ENCODE measurements at places on chromosomes 12 and 14. TPM values are rescaled to one million over a fixed set of nuclear protein-coding genes. Genes with fewer than 3 reads are reported as not detected.

GRCh38 chr12:24446287-24446686 is 496.8 kb upstream of the SOX5 start:
- DNase-seq = no peak

Gene PIWIL1
- polyA plus RNA-seq = 1.1 TPM

- DNase-seq = no peak
Measured at GRCh38 chr12:71601546-71601945, 62.1 kb downstream of the ZFC3H1 start.

DNA sequence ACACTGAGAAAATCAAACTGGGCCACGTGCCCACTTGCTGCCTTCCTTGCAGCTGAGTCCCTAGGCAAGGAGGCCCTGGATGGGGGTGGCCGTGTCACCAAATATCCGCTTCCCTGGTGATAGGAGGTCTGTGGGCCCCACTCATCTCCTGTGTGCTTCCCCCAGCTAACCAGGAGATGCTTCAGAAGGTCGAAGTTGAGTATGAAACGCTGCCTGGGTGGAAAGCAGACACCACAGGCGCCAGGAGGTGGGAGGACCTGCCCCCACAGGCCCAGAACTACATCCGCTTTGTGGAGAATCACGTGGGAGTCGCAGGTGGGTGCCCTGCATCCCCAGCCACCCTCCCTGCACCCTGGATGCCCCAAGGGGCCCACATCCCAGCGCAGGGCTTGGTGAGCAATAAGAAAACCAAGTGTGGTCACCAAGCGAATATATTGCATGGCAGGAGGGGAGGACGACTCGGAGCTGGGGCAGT is 6.8 kb upstream of the SIVA1 start:
- DNase-seq = no peak

DNA sequence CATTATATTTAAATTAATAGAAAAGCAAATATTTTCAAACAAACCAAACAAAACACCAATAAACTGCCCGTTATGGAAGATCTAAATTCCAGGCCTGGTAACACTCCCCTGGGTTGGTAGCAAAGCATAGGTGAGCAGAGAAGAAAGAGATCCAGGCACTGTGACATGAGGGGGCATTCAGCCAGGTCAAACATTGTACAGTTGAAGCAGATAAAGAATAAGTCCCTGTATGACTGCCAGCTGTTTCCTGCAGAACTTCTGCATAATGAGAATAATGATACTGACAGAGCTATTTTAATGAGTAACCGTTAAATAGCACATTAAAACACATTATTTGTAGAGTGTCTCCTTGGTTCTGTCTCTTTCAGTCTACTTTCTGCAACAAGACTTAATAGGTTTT is 35.4 kb downstream of the SLC38A1 start:
- no peak for DNase-seq

DNA sequence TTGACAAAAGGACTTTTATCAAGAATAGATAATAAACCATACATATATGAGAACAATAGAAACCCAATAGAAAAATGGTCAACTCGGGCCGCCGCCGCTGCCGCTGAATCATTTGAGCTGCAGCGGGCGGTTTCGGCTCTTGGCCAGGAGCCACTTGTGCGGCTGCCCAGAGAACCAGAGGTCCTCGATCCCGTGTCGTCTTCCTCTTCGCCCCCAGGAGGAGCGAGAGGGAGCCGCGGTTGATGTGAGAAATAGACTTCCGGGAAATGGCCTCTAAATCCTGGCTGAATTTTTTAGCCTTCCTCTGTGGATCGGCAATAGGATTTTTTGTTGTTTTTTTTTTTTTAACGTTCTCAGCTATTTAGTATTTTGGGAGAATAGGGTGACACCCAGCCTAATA is 44.8 kb downstream of the CPSF6 start:
- DNase-seq = peak; percentile 28

- no peak for DNase-seq
Measured at GRCh38 chr14:50381823-50382287, 14.8 kb downstream of the CDKL1 start.

GRCh38 chr14:54593860-54594259 is 26.9 kb downstream of the SAMD4A start:
- no peak for DNase-seq

Gene CLEC4C
- polyA plus RNA-seq = 0.16 TPM

- peak; percentile 25 for DNase-seq
Measured at GRCh38 chr12:9039397-9039977, 50.1 kb downstream of the KLRG1 start.

Gene KRT80
- polyA plus RNA-seq = 1.0 TPM

- DNase-seq = no peak
Measured at GRCh38 chr12:121085069-121085468, 46.0 kb upstream of the OASL start.

Gene RIPK3
- 2.6 TPM for polyA plus RNA-seq
